ENCODE measurements at places on chromosomes 5 and 9.

DNA sequence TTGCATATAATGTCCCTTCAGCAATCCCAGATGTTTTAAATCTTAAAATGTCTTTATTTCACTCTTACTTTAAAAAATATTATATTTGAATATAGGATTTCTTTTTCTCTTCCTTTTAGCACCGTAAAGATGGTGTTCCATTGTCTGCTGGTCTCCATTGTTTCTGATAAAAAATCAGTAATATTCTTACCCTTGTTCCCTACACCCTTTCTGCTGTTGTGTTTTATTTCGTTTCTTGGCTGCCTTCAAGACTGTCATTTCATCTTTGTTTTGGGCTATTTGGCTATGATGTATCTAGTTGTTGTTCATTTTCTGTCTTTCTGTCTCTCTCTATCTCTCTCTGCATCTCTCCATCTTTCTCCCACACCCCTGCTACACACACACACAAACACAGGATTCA is 197.9 kb downstream of the IRX2 start:
- no peak for DNase-seq

- DNase-seq: no peak
Observed at GRCh38 chr9:127058645-127059021, 63.8 kb downstream of the ANGPTL2 start.

- peak; percentile 29 for DNase-seq
Observed at GRCh38 chr5:150544611-150545219, 36.8 kb downstream of the NDST1 start.

GRCh38 chr5:77670526-77670925 is 32.0 kb upstream of the OTP start:
- no peak for DNase-seq

DNA sequence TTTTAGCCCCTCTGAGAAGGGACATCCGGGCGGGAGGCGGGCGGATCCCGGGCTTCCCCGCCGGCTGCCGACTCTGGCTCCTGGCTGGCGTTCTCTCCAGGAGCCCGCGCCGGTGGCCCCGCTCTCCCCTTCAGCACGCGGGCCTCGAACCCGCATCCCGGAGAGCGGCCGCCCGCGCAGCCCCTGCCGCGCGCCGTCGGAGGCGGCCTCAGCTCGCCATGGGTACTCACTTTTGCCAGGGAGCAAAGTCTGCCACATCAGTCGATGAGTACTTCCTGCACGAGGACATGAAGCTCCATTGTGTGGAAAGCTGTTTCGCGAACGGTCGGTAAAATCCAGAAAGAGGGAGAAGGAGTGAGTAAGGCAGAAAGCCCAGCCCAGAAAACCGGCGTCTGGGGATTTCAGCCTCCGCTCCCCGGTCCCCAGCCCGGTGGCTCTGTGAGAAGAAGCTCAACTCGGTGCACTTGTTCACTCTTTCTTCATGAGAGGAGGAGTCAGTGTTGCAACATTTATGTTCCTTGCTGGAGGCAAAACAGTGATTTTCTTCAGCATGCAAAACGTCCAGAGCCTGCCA is at the start of gene PRLR:
Gene PRLR (minus strand): TSS at position 450 of the 574 bp plus-strand sequence. CDS start 140,867 bp downstream, outside the sequence.
- peak; percentile 48 for DNase-seq

GRCh38 chr5:11364531-11364930 is 539.7 kb downstream of the CTNND2 start:
- no peak for DNase-seq

Data from T1000 (cell line).